ENCODE measurements at places on chromosomes 6 and 20. TPM values are rescaled to one million over a fixed set of nuclear protein-coding genes. Genes with fewer than 3 reads are reported as not detected.

DDAH2 gene
- total RNA-seq, result 32.1 TPM

HLA-DRB5 gene
- total RNA-seq, result not detected

CGA gene
- total RNA-seq, result not detected

C6orf132 gene
- total RNA-seq, result 1.3 TPM

PTPN1 gene
- 35.9 TPM for total RNA-seq

MYLK2 gene
- total RNA-seq, result not detected
